ENCODE measurements at places on chromosomes 12 and 14.

DNA sequence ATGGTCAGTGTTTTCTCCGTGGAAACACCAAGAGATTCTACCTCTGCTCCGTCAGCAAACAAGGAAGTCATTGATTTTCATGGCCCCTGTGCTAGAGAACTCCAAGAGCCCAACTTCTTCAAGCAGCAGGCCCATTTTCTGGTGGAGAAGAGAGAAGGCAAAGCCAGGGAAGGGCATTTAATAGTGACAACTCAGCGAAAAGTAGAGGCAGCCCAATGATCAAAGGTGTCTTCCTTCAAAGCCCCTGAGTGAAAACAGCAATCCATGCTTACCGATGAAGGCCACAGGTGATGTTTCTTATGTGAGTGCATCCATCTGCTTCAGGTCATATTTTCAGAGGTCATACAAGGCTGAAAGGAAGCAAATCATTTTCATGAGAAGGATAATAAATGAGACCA lies 77.3 kb downstream of the VCPKMT start:
- DNase-seq, result no peak

DNA sequence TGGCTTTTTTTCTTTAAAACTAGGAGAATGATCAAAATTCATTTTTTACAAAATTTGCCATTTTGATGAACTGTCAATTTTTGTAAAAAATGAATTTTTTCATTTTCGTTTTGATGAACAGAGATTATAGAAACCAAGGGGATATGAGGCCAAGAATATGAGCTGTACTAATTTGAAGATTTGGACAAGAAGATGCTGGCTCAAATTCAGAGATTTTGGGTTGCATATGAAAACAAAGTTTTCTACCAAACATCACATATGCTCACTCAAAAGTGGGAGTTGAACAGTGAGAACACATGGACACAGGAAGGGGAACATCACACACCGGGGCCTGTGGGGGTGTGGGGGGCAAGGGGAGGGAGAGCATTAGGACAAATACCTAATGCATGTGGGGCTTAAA lies 230.7 kb downstream of the SNAPC1 start:
- no peak for DNase-seq

GRCh38 chr12:130026608-130027176 lies 122.9 kb upstream of the TMEM132D start:
- DNase-seq, result peak; percentile 18

- no peak for DNase-seq
These were observed 229.4 kb downstream of the ERC1 start for GRCh38 chr12:1220127-1221092.

- DNase-seq, result no peak
These were observed 6.7 kb downstream of the C12orf54 start for GRCh38 chr12:48489012-48489411.

DNA sequence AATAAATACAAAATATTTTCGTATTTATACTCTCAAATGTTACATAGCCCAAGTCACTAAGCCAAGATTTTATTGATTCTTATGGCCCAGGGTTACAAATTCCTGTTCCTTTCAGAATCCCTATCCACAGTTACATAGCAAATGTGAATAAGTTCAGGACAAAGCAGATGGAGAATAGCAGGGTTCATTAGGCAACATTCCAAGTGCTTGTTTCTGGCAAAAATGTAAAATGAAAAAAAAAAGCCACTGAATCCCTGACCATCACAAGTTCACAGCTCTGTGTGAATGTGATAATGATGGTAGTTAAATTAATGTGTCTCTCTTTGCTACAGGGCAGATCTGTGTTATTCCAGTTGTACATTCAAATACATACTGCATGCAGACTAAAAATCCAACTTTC lies 74.6 kb downstream of the KCNC2 start:
- no peak for DNase-seq

DNA sequence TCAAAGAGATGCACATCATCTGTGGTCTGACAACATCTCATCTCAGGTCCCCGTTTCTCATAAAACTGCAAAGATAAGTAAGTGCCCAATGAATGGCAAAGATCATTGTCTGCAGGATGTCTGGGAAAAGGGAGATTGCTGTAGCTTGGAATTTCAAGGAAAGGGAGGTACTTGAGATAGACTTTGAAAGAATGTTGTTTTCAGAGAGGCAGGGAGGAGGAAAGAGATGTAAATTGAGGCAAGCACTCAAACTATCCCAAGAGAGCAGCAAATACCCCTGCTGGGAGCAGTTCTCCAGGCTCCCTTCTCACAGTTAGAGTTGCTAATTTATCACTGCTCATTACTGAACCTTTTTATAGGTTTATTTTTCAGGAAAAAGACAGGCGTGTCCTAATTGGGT lies 107.1 kb downstream of the MYRFL start:
- DNase-seq, result no peak

GRCh38 chr12:125145196-125145595 lies 80.0 kb downstream of the AACS start:
- no peak for DNase-seq

DNA sequence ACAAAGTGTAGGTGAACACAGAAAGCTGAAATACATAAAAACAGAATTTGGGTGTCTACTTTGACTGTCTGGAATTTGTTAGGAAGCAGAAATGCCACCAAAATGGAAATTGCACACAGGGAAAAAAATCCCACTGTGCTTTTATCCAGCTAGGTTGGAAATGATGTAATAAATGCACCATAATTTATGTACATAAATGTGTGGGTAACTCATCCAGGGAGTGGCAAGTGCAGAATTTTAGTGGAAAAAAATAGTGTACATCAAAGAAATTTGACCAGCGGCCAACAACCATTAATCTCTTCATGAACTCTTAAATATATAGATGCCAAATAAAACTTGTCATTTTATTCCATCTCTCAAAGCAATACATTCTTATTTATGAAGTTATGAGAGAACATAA lies 105.6 kb downstream of the LLPH start:
- no peak for DNase-seq

DNA sequence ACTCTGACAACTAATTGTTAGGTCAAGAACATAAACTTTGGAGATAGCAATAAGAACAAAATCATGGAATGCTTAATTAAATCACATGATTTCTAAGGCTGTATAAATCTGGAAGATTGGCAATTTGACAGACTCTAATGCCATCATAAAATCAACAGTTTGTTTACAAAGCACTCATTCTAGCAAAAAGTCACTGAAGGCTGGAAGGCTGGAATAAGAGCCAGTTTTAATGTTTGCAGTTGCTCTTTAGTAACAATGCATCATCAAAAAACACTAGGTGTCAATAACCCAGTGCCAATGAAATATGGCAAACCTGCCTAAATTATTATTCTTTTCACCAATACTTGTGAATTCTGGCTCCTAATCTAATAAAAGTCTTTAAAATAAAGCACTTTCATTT lies 65.0 kb downstream of the NUMB start:
- DNase-seq, result no peak

GRCh38 chr12:54191550-54192022 lies 2.8 kb upstream of the SMUG1 start:
- DNase-seq, result peak; percentile 67

- no peak for DNase-seq
These were observed 20.6 kb upstream of the PKP2 start for GRCh38 chr12:32917094-32917611.

GRCh38 chr12:8011331-8011730 lies 21.2 kb upstream of the FOXJ2 start:
- no peak for DNase-seq

DNA sequence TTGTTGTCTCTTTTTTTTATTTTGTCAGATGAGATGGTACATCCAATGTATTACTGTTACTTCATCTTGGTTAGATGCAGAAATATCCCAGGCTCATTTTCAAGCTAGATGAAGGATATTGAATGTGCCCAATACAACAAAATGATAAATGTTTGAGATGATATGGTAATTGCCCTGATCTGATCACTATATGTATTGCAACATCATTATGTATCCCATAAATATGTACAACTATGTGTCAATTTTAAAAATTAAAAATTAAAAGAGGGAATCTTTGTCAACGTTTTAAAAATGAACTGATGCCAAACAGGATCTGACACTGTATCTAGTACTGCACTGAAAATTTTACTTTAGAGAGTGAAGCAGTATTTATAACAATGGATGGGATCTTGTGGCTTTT lies 78.5 kb downstream of the PPM1H start:
- DNase-seq, result no peak

DNA sequence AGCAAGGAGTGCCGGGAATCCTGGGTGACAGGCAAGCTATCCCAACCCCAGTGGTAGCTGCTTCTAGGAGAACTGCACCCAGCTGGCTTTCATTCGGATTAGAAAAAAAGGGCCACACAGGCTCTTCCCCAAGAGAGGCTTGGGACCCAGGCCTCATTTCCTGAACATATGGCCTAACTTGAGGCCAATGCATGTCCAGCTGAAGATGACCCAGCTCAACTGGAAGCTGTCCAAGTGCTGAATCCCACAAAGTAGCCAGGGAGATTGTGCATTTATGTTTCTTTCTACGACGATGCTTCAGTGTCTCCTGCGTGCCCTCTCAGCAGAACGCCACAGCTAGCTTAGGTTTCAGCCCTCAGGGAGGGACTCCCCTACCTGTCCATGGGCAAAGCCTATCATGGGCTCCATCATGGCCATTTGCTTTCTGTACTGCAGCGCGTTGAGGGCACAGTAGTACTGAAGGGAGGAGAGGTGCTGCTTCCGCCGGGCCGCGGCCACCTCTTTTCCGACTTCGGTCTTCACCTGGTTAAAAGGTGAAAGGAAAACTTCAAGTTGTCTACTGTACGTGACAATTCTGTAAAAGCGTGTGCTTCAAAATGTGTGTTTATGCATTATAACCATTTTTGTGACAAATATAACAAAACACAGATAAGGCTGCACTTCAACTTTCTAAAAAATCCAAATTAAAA lies 29.1 kb downstream of the APPL2 start:
- DNase-seq, result no peak

GRCh38 chr14:91935586-91935985 lies 11.9 kb downstream of the FBLN5 start:
- DNase-seq, result no peak

DNA sequence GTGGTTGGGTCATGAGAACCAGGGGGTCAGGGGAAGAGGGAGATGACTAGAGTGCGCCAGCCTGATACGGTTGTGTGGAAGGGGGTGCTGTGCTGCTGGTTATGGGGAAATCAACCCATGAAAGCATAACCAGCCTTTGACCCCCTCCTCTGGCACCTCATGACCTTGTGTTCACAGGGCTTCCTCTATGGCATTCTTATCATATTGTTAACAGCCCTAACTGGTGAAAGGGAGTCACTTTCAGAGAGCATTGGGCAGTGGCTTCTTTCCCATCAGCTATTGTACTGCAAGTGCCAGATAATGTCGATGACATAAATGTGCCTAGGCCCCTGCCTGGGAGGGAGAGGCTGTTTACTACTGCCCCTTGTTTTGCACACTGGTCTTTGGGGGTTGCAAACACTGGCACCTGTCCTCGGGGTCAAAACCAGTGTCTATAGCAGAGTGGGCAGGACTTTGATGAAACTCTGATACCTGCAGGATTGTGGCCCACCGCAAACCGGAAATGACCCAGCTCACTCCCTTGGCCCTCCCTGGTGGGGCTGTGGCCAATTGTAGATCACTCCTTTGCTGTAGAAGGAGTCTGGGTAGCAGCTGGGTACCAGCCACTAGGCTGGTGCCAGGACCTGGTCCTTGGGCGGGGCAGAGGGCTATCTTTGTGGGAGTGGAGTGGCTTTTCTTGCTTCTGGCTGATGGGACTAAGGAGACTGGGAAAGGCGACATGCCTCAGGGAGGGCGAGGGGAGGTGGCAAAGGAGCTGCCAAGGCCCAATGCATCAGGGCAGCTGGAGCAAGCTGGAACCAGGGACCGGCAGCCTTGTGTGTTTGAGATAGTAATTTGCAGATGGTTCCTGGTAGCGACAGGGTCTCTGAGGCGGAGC lies 634 bp upstream of the TMEM63C start:
- DNase-seq, result no peak

DNA sequence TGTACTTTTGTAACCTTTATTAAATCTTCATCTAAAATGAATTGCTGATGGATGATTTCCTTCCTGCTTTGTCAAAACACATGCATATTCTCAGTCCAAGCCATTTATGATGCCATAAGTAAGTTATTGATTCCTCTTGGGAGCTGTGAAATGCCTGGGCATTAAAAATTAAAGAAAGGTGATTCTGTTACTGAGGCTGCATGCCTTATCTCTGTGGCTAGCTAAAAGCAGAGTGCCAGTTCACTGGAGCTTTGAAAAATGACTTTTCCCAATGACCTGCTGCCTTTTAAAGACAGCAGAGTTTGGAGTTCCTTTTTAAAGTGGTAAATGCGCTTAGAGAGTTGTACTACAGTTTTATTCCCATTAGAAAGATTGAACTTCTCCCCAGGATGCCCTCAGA lies 152.1 kb downstream of the TMTC2 start:
- DNase-seq, result no peak

GRCh38 chr14:24837280-24838046 lies 203.5 kb upstream of the GZMB start:
- no peak for DNase-seq

- no peak for DNase-seq
These were observed 175.8 kb upstream of the ATP2B1 start for GRCh38 chr12:89884416-89884898.

DNA sequence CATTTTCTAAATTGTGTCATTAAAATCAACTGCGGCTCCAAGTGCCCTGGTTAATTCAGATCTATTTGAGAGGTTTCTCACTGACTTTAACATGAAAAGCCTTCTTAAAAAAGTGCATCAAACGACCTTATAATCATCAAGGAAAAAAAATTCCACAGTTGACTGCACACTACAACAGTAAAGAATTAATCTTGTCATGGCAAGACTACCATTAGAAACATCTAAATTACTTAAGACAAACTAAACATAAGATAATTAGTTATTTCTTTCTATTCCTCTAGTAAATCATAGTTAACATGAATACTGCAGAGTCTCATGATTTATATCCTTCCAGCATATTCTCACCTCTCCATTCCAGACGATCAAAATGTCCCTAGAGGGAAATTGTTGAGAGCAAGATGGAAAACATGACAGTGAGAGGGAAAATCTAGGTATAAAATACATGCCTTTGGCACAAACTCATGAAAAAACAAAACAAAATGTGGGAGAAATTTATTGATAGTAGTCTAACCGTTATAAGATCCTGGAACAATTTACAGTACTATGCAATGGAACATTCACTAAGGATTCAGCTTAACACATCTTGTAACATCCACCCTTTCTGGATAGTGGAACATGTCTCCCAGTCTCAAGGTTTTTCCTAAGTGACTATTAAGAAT lies 112.5 kb downstream of the PRKD1 start:
- no peak for DNase-seq

DNA sequence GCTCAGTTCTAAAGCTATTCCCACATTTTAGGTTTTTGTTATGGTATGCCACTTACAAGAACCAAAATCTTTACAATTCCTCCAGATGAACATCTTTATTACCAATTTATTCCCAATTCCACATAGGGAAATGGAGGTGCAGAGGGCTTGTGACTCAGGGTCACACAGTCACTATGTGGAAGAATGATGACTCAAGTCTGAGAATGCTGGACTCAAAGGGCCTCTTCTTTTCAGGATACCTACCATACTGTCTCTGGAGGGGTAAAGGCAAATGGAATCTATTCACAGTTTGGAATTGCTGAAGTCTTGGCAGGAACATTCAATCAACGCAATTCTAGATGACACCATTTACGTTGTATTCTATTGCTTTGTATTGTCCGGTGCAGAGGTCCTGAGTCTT lies 48.2 kb upstream of the MANSC4 start:
- no peak for DNase-seq

Measured in stimulated activated CD4-positive, alpha-beta T cell treated with anti-CD3 and anti-CD28 coated beads, TNF-alpha, amount 100 ng/mL, for 24 hours (primary cell).